ENCODE measurements at places on chromosomes 5 and 9. TPM values are rescaled to one million over a fixed set of nuclear protein-coding genes. Genes with fewer than 3 reads are reported as not detected.

The MLANA gene
- not detected for total RNA-seq

The PRRX2 gene
- 11.3 TPM for total RNA-seq

The PCDHGB5 gene
- 1.9 TPM for total RNA-seq

The PPP1R26 gene
- 19.3 TPM for total RNA-seq

The DOK3 gene
- 4.3 TPM for total RNA-seq

The DELE1 gene
- total RNA-seq: 53.8 TPM

The CCDC171 gene
- 0.26 TPM for total RNA-seq

The TLX3 gene
- not detected for total RNA-seq

The PCDHGB1 gene
- 1.9 TPM for total RNA-seq

The RLN2 gene
- not detected for total RNA-seq

The OR1J2 gene
- not detected for total RNA-seq

The PDE8B gene
- 1.7 TPM for total RNA-seq

The IL9 gene
- total RNA-seq: not detected

The GAPT gene
- not detected for total RNA-seq

The ZNF618 gene
- 7.6 TPM for total RNA-seq

The F2R gene
- 50.2 TPM for total RNA-seq

The NPR3 gene
- total RNA-seq: 20.7 TPM

The FABP6 gene
- 0.81 TPM for total RNA-seq

The CFAP77 gene
- not detected for total RNA-seq

The ARHGAP26 gene
- total RNA-seq: 9.2 TPM

The ELAVL2 gene
- 0.06 TPM for total RNA-seq

The BRD9 gene
- total RNA-seq: 41.7 TPM

The ZNF300 gene
- total RNA-seq: 2.0 TPM

The ARID3C gene
- not detected for total RNA-seq
